ENCODE measurements at places on chromosomes 6 and 20.

GRCh38 chr6:142699391-142699790, 245.6 kb downstream of the HIVEP2 start:
- DNase-seq = no peak

- DNase-seq = no peak
These were observed 16.6 kb downstream of the KDM1B start for GRCh38 chr6:18171871-18172270.

DNA sequence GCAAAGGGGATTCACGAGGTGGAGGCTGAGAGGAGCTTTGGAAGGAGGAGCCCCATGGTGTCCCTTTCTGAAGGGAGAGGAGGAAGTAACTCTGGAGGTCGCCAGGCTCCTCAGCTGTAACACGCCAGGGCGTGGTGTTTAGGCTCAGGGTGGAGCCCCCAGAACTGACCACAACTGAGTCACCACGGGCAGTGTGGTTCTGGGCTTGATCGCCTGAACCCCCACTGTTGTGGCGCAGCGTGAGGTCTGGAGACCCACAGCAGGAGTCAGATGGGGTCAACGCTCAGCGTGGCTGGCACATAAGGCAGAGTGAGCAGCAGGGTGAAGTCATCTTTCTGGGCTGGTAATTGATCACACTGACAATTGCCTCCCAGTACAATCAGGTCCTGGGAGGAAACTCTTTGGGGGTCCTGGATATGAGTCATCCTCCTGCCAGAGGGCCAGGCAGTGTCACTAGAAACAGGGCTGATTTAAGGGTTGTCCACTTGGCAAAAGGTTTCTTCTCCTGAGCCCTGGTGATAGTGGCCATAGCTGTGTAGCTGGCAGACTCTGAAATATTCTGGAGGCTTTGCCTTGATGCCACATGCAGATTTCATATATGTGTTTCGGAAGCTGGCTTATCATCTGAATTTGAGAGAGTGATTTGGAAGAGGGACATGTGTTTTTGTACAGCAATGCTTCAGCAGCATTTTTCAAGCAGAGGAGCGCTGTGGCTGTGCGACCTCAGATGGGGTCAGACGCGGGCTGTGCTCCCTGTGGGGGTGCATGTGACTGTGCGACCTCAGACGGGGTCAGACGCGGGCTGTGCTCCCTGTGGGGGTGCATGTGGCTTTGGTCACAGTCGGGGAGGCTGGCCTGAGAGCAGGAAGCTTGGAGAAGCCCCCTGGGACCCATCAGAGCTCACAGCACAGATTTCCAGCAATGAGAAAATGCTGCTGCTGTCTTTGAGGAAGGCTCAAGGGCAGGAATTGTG, 50.0 kb downstream of the SYNJ2 start:
- DNase-seq = no peak

- no peak for DNase-seq
These were observed 680.7 kb upstream of the SLC35B3 start for GRCh38 chr6:9116026-9116425.

- DNase-seq = peak; percentile 70
These were observed 8.6 kb upstream of the BTNL2 start for GRCh38 chr6:32415521-32416019.

DNA sequence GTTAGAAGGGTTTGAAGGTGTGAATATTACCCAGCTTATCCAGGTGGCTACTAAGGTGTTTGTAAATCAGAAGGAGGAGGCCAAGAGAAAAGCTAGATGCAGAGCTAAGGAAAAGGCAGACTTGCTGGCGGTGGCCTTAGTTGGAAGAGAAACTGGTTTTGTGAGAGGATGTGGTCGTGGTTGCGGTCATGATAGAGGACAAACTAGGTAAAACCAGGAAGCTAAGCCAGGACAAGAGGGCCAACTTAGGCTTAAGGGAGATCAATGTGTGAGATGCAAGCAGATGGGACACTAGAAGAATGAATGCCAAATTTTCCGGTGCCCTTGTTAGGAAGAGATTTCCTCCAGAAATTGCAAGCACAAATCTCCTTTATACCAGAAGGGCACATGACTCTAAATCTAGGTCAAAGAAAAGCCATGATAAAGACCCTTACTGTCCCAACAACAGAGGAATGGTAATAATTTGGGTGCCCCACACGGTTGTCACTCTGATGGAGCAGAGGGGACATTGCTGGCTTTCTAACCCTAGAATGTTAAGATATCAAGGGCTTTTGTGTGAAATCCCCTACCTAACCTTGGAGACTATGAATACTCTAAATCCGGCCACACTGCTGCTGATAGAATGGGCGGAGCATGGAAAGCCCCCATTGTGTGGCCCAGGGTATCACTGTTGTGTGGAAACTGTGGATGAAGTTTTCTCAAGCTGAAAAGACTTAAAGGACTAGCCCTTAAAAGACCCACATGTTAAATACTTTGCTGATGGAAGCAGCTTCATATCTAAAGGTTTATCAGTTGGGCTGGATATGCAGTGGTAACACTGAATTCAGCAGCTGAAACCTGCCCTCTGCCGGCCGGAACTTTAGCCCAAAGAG, 7.8 kb downstream of the IL22RA2 start:
- DNase-seq = no peak

- no peak for DNase-seq
These were observed 27.1 kb downstream of the TOP1 start for GRCh38 chr20:41055679-41056078.
